ENCODE measurements at places on chromosomes 3 and 15. TPM values are rescaled to one million over a fixed set of nuclear protein-coding genes. Genes with fewer than 3 reads are reported as not detected.

KLHL6 gene
- total RNA-seq, result under 0.01 TPM

STXBP5L gene
- not detected for total RNA-seq

GRCh38 chr3:112730210-112730609, 89.3 kb upstream of the CCDC80 start:
- DNase-seq, result peak; percentile 20

DNA sequence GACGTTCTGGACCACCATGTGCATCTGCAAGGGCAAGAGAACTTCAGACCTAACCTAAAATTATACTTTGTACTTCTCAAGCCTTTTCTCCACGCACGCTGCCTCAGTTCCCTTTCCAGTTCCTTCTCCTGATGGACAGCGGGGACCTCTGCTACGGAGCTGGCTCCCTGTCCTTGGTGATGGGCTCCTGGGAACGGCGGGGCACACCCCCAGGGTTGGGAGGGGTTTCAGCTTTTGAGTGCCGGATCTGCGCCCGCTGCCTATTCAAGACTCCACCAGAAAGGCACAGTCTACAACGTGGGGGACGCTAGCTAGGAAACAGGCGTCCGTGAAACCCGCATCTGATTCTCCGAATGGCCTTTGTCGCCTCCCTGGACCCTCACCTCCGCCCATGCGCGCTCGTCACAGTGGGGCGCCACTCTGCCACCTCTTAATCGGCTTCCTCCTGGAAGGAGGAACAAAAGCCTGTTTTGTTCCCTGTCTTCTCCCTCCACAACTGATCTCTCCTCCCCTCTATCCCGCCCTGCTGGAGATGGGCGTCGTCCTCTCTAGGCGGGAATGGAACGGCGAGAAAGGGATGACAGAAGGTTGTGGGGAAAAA, 2.2 kb downstream of the GPR149 start:
- DNase-seq, result no peak

DNA sequence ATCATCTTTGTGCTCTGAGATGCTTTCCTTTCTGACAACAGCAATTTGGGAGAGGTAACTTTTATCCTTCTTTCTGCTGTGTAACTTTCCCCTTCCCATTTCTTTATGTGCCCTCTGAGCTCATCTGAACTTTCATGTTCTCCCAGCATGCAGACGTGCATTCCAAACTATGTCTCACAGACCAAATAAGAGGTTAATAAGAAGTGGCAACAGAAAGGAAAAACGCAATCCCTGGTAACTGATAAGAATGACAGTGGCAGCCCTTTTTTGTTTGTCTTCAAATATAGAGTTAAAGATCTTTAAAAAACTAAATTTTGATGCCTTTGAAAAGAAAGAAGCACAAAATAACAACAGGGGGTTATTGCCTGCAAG, 533.4 kb downstream of the FOXP1 start:
- DNase-seq, result no peak

SLC22A14 gene
- 0.64 TPM for total RNA-seq

DNA sequence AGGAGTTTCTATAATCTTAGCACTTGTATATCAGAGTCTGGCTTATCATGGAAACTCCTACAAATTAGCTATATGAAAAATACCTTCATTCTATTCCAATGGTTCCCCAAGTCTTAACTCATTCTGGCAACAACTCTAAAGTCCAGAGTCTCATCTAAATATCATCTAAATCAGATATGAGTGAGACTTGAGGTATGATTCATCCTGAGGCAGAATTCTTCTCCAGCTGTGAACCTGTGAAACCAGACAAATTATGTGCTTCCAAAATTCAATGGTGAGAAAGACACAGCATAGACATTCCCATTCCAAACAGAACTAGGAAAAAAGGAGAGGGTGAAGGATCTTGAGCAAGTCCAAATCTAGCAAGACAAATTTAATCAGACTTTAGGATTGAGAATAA, 138.8 kb downstream of the THRB start:
- DNase-seq, result no peak

DNA sequence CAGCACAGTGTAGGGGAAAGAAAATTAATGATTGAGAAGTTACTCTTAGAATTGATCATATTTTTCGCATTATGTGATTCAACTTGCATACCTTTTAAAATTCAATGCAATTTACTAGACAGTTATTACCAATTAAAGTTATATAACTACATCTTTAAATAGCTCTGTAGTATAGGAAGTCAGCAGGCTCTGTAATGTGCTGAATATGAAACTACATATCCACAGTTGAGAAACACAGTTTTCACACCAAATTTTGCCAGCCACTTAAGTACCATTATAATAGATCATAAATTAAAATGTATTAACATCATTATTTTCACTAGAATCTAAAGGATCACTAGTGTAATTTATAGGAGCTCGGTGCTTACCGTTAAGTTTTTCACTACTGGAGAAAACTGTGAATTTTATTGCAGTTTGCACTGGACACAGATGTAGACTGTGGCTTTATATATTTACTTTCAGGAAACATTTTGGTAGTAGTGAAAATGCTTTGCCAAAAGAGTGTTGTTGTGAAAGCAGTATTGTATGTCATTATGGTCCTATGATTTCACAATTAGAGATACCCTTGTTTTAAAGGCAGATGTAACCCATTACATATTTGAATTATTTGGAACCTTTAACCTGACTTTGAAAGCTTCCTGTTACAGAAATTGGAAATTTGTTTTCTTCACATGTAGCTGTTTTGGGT, 113.6 kb downstream of the PLCL2 start:
- no peak for DNase-seq

DNA sequence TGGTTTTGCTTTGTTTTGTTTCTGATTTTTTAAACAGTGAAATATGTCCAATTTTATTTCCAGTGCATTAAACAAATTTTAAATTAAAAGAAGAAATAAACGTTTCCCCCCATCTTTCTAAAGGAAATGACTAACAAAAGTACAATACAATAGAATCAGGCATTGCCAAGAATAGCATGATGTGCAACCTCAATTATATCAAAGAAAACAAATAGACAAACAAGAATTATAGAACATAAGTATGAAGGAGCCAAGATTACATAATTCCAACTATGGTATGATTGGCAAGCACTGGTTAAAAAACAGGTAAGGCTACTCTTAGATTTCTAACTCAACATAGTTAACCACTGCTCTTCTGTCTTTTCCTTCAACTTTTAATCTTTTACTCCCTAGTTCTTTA, 26.4 kb downstream of the TIGIT start:
- peak; percentile 57 for DNase-seq

GRCh38 chr15:80732818-80733217, 37.7 kb downstream of the ABHD17C start:
- no peak for DNase-seq

GRCh38 chr15:77506311-77507142, 85.8 kb downstream of the HMG20A start:
- no peak for DNase-seq

MKRN3 gene
- not detected for total RNA-seq

SCAMP5 gene
- 1.3 TPM for total RNA-seq

- peak; percentile 52 for DNase-seq
Observed at GRCh38 chr3:51686512-51687215, 15.6 kb downstream of the TEX264 start.

GRCh38 chr15:62909257-62909656, 133.3 kb upstream of the TPM1 start:
- DNase-seq, result no peak

DNA sequence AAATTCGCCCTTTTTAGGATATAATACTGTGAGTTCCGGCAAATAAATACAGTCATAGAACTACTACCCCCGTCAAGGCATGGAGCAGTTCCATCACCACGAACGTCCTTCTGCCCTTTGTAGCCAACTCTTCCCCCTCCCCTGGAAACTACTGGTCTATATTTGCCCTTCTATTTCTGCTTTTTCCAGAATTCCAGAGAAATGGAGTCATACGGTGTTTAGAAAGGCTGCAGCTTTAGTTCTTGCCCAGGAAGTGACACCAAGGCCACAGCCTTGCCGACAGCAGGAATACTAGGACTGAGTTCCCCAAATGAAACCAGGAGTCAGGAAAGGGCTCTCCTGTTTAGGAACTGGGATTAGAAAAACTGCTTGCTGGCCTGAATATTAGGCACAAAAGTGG, 291.2 kb downstream of the FAM43A start:
- no peak for DNase-seq

P2RY13 gene
- total RNA-seq, result not detected

GRCh38 chr3:13167829-13168228, 94.6 kb upstream of the IQSEC1 start:
- no peak for DNase-seq

GREM1 gene
- 3.7 TPM for total RNA-seq

DNA sequence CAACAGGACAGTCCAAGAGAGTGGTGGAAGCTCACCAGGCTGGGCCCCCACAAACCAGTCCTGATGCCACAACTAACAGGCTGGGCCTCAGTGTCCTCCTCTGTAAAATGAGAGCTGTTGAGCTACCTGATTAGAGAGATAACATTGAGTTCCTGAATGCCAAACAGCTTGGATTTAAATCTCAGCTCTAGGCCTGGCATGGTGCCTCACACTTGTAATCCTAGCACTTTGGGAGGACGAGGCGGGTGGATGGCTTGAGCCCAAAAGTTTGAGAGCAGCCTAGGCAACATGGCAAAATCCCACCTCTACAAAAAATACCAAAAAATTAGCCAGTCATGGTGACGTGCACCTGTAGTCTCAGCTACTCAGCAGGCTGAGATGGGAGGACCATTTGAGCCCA, 20.1 kb upstream of the TMCC1 start:
- no peak for DNase-seq

GRCh38 chr3:122076491-122077292, 21.5 kb downstream of the CD86 start:
- no peak for DNase-seq

DNA sequence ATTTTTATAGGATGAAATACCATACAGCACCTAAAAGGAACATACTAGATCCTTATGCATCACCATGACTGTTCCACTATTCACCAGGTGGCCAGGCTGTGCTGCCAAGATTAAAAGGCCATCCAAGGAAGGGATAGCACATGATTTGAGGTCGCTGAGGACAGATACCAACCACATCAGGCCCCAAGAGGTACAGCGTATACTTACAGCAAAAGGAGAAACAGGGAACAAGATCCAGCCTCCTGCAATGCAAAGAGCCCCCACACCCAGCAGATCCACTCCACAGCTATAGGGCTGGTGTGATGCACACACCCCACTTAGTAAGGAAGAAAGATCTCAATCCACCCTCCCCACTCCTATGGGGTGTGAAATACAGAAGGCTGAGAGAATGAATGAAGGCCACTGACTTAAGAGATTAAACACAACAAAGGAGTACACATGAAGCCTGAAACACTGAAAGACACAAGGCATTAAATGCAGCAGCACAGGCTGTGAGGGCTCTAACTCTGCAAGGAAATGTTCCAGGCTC, 32.0 kb upstream of the ZNF445 start:
- DNase-seq, result no peak

DNA sequence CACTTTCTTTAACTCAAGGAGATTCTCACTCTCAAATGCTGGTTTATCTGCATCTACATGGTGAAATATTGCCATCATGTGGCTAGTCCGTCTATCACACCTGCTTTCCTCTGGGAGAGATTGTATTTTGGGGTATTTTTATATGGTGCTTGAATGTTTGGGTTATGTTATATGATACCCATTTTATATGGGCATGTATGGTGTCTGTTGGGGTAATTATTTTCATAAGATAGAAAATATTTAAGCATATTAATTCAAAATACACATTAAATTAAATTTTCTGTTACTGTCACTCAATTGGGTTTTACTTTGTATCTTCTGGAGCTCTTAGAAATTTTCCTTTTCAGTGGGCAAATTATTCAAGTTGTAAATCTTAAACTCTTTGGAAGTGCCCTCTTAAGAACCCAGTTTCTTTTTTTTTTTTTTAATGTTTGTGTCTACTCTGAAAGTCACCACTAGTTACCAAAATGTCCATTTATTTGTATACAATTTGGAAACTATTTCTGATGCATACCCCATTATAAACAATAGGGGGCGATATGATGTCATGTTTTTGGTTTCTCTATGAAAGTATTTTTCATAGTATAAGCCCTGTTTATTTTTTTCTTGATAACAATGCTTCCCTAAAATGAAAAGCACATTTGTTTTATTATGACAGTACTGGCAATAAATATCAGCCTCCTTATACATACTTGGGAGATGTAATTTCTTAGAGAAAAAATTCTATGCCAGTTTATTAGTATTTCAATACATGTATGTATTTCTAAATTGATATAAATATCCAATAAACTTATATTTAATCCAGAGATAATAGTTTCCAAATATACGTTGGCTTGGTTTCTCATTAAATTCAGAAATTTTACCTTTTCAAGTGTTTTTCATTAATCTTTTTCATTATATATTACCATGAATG, 36.1 kb upstream of the PLSCR5 start:
- DNase-seq, result peak; percentile 55

SEMA3G gene
- total RNA-seq, result under 0.01 TPM

FOXB1 gene
- total RNA-seq, result not detected

- DNase-seq, result no peak
Observed at GRCh38 chr15:77023576-77024272, 28.8 kb downstream of the PSTPIP1 start.

ADAMTS7 gene
- total RNA-seq, result 0.51 TPM

- no peak for DNase-seq
Observed at GRCh38 chr3:100412912-100413590, 11.7 kb downstream of the LNP1 start.

ZKSCAN7 gene
- 2.9 TPM for total RNA-seq

IL17RB gene
- not detected for total RNA-seq

DNA sequence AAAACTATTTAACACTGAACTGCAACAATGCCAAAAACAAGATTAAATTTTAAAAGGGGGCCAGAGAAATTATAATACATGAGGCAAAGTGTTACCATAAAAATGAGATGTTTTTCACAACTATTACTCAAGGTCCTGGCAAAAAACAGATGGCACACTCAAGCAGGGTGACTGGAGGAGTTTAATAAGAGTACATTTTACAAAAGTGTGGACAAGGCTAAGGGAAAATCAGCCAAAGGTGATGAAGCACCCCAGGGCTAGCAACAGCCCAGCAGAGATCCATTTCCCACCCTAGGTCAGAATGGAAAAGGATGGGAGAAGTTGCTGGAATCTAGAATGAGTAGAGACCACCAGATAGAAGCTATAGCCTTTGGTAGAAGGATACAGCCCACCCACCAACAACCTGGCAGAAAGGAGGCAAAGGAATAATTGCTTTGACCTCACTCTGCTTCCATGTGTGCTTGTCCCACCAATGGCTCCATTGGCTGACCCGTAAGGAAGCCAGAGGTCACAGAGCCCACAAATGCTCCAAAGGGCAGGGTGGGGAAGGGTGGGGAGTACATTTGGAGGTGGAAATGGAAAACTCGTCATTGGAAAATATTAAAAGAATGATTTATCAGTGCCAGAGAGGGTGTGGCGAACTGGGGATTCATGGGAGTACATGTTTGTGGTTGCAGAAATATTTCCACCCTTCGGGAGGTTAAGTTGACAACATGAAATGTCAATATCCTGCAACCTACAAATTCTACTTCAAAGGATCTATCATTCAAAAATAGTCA, 161.0 kb upstream of the UBE2E2 start:
- peak; percentile 65 for DNase-seq

GRCh38 chr3:19348500-19348899, 200.2 kb downstream of the KCNH8 start:
- no peak for DNase-seq

Measured in bronchial epithelial cell (primary cell).